ENCODE measurements at places on chromosomes 12 and 14. TPM values are rescaled to one million over a fixed set of nuclear protein-coding genes. Genes with fewer than 3 reads are reported as not detected.

DNA sequence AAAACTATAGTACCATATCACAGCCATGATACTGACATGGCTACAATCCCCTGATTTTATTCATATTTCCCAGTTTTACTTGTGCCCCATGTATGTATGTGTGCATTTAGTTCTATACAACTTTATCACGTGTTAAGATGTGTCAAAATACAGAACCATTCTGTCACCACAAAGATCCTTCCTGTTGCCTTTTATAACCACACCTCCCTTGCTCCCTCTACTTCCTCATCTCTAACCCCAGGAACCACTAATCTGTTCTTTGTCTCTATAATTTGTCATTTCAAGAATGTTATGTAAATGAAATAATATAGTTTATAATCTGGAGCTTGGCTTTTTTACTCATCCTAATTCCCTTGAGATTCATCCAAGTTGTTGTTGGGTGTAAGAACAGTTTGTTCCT, 358.4 kb downstream of the DPF3 start:
- DNase-seq = no peak
- H3K27me3 ChIP-seq = no peaks in the 10 kb centered on the region
- H3K4me3 ChIP-seq = no peak overlapping the region

RNASE7 gene
- 3.1 TPM for total RNA-seq

DNA sequence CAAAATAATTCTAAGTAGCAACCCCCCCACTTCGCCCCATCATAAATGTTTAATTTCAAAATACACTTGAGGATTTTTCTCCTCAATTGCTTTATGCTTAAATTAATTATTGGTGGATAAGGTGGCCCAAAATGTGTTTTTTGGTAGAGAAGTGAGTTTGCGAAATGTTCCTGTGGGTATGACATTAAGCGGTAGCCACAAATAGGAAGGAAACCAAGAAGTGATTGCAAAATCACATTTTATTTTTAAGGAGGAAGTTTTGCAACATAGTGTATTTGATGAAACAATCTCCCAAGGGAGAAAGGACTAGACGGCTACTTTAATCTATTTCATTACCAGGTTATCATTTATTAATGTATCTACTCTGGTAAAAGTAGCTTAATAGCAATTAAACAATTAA, 25.5 kb downstream of the SLC25A3 start:
- no peaks in the 10 kb centered on the region for H3K36me3 ChIP-seq
- H3K4me3 ChIP-seq = no peak overlapping the region
- no peaks in the 10 kb centered on the region for H3K4me1 ChIP-seq
- no peak for DNase-seq
- H3K27ac ChIP-seq = peak overlapping the region; percentile 23

DNA sequence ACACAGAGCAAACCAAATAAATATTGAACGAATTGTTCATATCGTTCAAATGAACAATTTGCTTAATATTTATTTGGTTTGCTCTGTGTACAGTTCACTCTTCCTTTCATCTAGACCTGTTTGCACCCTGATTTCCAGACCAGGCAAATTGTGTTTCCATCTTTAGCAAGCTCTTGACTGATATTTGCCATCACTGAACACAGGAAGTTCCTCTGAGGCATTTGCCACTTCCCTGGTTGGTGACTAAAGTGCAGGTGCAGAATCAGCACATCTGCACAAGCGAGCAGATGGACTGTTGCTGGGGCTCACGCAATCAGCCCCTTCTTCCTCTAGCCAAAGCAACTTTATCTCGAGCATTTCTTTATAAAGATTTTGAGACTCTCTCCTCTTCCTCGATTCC, 112.9 kb downstream of the DAAM1 start:
- DNase-seq = no peak
- no peaks in the 10 kb centered on the region for H3K4me1 ChIP-seq
- H3K27me3 ChIP-seq = no peaks in the 10 kb centered on the region
- H3K4me3 ChIP-seq = no peak overlapping the region
